Mesenchymal stem cell (in vitro differentiated cells and primary cell): ENCODE measurements at places on chromosomes 16 and 17.
A peak's percentile ranks its signal among the peaks of the same experiment; 100 is the strongest.

DNA sequence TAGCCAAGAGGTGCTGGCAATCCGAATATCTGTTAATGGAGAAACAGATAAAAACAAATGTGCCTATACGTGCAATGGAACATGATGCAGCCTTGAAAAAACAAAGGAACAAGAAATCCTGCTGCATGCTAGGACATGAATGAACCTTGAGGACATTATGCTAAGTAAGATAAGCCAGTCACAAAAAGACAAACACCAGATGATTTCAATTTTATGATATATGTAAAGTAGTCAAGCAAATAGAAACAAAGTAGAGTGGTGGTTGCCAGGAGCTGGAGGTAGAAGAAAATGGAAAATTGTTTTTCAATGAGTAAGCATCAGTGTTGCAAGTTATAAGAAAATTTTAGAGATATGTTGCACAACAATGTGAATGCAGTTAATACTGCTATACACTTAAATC, 409.7 kb upstream of the CDH8 start:
- DNase-seq = no peak
- H3K4me3 ChIP-seq = no peak overlapping the region
- H3K27ac ChIP-seq = no peak overlapping the region
- no peaks in the 10 kb centered on the region for H3K4me1 ChIP-seq
- no peaks in the 10 kb centered on the region for H3K36me3 ChIP-seq
- H3K27me3 ChIP-seq = no peaks in the 10 kb centered on the region

DNA sequence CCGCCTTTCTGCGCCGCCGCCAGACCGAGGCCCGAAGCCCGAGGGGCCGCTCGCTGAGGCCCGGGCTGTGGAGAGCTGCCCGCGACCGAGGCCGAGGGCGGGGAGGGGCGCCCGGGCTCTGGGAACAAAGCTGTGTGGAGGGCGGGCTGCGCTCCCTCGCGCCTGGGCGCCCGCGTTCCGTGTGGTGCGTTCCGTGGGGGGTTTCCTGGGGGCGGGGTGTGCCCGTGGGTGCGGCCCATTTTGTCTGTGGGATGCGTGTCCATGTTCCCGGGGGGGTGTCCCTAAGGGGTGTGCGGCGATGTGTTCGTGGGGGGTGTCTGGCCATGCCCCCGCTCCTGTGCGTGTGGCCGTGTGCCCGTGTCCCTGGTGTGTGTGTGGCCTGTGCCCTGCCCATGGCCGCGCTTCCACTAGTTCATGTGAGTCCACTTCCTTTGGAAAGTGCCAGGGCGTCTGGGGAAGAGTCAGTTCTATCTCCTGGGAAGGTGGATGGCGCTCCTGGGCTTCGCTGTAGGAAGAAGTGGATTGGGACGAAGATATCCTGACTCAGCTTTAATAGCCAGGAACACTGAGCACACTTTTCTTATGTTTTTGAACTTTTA, 520 bp downstream of the JPT2 start:
- peaks cover 30% of the 10 kb centered on the region for H3K36me3 ChIP-seq
- no peaks in the 10 kb centered on the region for H3K27me3 ChIP-seq
- peak; percentile 63 for DNase-seq
- peaks cover 35% of the 10 kb centered on the region for H3K4me1 ChIP-seq
- peak overlapping the region; percentile 89 for H3K4me3 ChIP-seq

GRCh38 chr17:62671553-62671952, 44.1 kb downstream of the MRC2 start:
- peaks cover 88% of the 10 kb centered on the region for H3K36me3 ChIP-seq
- DNase-seq = no peak
- no peak overlapping the region for H3K27ac ChIP-seq

GRCh38 chr16:48384520-48385252, 527 bp downstream of the SIAH1 start:
- H3K27me3 ChIP-seq = no peaks in the 10 kb centered on the region
- H3K36me3 ChIP-seq = no peaks in the 10 kb centered on the region
- peak overlapping the region; percentile 85 for H3K27ac ChIP-seq

GRCh38 chr16:69905171-69905555, 46.0 kb upstream of the CLEC18A start:
- no peak overlapping the region for H3K27ac ChIP-seq
- no peak overlapping the region for H3K4me3 ChIP-seq
- peaks cover 10% of the 10 kb centered on the region for H3K36me3 ChIP-seq

- no peaks in the 10 kb centered on the region for H3K36me3 ChIP-seq
- no peak overlapping the region for H3K4me3 ChIP-seq
- DNase-seq = no peak
Observed at GRCh38 chr16:50644729-50645128, 36.4 kb downstream of the SNX20 start.

- H3K27ac ChIP-seq = no peak overlapping the region
- peaks cover 7% of the 10 kb centered on the region for H3K36me3 ChIP-seq
- no peaks in the 10 kb centered on the region for H3K27me3 ChIP-seq
- no peak for DNase-seq
Observed at GRCh38 chr17:14033166-14033565, 36.1 kb upstream of the COX10 start.

DNA sequence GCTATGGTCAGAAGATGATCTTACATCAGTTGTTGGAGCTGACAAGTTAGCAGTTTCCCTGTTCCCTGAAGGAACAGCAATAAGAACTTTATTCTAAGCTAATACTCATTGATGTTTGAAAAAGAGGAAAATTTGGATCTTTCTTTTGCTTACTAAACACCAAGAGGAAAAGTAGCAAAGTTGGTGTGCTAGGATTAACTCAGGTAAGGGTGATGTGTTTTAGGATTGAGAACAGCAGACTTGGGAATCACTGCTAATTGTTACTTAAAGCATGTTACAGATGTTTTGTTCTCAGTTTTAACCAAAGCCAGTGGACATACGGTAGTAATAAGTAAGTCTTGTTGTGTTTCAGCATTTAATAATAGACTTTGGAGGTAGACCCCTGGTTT, 3.7 kb downstream of the SETD6 start:
- H3K4me1 ChIP-seq = peaks cover 14% of the 10 kb centered on the region
- H3K4me3 ChIP-seq = no peak overlapping the region
- H3K36me3 ChIP-seq = peaks cover 75% of the 10 kb centered on the region
- no peak overlapping the region for H3K27ac ChIP-seq
- no peak for DNase-seq
- H3K27me3 ChIP-seq = no peaks in the 10 kb centered on the region

DNA sequence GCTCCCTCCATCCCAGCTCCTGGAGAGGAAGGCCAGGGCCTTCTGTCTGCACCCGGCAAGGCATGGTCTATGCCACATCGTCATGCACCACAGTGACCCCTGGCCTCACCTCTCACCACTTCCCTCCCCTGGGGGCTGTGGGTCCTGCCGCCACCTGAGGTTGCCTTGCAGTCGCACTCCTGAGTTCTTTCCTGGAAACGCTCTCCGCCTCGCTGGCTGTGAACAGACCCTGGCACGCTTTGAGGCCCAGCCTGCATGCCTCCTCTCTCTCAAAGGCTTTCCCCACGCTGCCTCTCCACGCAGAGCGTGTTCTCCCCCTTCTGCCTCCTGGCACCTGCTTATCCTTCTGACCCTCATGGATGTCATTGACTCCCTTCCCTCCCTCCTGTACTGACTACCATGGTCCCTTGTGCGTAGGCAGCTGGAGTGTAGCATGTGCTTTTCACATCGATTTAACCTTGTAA, 45.4 kb downstream of the SEC14L1 start:
- H3K36me3 ChIP-seq = peaks cover 10% of the 10 kb centered on the region
- no peak overlapping the region for H3K27ac ChIP-seq
- H3K4me1 ChIP-seq = peaks cover 19% of the 10 kb centered on the region

DNA sequence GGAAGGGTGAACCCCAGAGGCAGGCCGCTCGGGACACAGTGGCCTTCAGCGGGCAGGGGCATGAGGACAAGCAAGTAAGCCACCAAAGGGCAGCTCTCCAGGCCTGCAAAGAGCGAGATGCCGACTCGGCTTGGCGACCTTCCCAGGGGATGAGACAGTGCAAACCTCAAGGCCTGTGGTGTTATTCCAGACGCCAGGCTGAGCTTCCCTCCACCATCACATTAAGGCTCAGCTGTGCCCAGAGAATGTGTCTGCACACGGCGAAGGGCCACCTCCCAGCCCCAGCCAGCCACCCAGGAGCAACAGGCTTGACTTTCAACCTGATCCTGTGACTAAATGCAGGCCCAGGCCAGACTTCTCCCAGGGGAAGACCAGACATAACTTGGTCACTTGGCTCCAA, 251.4 kb downstream of the SOX9 start:
- no peak overlapping the region for H3K27ac ChIP-seq
- H3K36me3 ChIP-seq = no peaks in the 10 kb centered on the region
- no peaks in the 10 kb centered on the region for H3K27me3 ChIP-seq
- H3K4me3 ChIP-seq = no peak overlapping the region
- no peak for DNase-seq

GRCh38 chr17:32673964-32674363, 187.2 kb downstream of the CDK5R1 start:
- no peaks in the 10 kb centered on the region for H3K4me1 ChIP-seq
- no peak overlapping the region for H3K4me3 ChIP-seq
- H3K27ac ChIP-seq = no peak overlapping the region
- no peaks in the 10 kb centered on the region for H3K36me3 ChIP-seq
